ENCODE measurements at places on chromosomes 1 and 21.

DNA sequence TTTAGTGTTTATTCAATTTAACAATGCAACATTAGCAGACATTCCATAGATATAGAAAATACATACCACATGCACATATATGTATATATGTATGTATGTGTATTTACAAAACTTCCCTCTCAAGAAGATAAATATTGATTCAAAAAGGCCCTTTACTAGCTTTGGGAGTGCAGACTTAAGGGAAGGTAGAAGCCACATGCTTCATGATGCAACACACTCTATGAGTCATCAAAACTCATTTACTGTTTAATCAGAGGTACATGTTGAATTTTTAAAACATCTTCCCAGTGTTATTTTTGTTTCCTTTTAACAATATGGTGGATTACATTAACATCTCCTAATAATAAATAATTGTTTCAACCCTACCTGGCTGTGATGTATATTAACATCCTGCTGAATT lies 61.4 kb upstream of the KIRREL1 start:
- DNase-seq = no peak

DNA sequence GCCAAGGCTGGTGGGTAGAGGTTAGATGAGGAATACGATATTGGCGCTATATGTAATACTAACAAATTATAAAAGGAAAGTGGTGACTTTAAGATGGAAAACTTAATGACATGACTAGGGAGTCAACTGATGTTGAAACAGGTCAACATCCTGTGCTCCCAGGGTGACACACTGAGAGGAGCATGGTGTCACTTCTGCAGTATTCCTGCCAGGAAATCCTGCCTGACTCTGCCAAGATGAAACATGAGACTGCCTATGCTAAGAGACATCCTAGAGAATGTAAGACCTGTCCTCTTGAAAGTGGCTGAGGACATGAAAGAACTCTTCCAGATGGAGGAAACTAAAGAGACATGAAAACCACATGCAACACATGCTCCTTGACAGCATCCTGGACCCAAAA lies 65.0 kb upstream of the KCND3 start:
- no peak for DNase-seq

GRCh38 chr1:246608616-246609376 lies 42.5 kb downstream of the CNST start:
- no peak for DNase-seq

GRCh38 chr1:176566004-176566975 lies 103.3 kb downstream of the PAPPA2 start:
- no peak for DNase-seq

DNA sequence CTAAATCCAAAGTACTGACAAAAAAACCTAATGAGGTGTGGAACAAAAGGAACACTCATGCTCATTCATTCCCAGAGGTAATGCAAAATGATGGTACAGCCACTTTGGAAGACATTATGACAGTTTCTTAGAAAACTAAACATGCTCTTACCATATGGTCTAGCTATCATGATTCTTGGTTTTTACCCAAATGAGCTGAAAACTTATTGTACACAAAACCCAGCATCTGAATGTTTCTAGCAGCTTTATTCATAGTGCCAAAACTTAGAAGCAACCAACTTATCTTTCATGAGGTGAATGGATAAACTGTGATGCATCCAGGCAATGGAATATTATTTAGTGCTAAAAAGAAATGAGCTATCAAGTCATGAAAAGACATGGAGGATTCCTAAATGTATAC lies 318.4 kb upstream of the OLFM3 start:
- DNase-seq = no peak

- no peak for DNase-seq
Measured at GRCh38 chr21:19577381-19577780, 1173.8 kb upstream of the TMPRSS15 start.

DNA sequence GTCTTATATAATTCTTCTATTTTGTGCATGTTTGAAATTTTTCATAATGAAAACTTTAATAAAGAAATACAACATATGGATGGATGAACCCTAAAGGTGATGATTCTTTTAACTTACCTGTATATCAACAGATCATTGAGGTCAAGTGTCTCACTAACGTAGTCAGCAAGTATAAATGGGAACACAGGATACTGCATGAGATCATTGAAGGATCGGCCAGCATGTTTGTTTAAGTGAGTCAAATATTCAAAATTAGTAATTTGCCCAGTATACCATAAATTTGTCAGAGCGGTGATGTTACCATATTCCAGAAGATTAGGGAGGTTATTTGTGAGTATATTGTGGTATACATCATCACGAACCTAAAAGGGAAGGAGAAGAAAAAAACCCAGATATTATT lies 71.0 kb upstream of the GNG4 start:
- DNase-seq = no peak

Measured in stimulated activated CD8-positive, alpha-beta memory T cell treated with anti-CD3 and anti-CD28 coated beads, Interleukin-4, amount 100 ng/mL, for 24 hours (primary cell).